ENCODE measurements at places on chromosomes 4 and X.

- no peak for DNase-seq
Observed at GRCh38 chr4:9608300-9608699, 164.1 kb downstream of the DEFB131A start.

- no peak for DNase-seq
Observed at GRCh38 chr4:115927382-115927781, 814.0 kb upstream of the NDST4 start.

DNA sequence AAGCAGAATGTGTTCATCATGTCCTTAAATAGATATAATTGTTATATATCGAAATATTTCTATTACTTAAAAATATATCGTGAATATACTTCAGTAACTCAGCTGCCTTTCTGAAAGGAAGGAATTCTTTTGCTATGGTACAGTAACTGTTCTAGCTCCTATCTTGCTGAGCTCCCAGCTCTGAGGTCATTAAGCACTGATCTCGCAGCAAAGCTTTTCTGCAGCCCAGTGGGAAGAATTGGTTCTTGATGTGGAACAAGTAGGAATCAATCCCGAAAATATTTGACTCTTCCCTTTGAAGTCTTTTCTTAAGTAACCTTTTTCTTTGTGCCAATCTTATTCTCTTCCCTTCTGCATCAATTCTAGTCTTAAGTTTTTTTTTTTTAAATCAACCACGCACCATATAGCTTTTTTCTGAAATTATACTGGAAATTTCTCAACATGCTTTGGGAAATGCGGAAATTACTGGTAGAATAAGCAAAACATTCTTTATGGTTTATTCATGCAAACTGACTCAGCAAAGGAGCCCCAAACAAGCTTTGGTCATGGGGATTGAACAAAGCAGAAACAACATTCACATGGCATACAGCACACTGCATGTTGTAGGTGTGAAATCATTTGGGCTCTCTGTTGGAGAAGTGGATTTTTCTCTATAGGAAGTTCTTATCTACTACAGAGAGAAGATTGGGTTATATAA lies 428.9 kb upstream of the GNPDA2 start:
- no peak for DNase-seq

GRCh38 chr4:7546809-7547367 lies 112.2 kb upstream of the PSAPL1 start:
- DNase-seq: no peak

DNA sequence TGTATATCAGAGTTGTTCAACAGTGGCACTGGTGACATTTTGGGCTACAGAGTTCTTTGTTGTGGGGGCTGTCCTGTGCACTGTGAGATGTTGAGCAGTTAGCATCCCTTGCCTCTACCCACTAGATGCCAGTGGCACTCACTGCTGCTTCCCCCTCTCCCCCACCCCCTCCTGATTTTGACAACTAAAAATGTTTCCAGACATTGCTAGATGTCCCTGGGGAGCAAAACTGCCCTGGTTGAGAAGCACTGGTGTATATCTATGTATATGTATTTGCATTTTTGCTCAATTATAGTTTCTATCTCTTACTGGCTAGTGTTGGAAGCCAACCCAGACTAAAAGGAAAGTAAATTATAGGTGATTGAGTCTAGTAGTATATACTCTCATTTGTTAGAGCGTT lies 2.4 kb downstream of the TMEM131L start:
- DNase-seq: no peak

DNA sequence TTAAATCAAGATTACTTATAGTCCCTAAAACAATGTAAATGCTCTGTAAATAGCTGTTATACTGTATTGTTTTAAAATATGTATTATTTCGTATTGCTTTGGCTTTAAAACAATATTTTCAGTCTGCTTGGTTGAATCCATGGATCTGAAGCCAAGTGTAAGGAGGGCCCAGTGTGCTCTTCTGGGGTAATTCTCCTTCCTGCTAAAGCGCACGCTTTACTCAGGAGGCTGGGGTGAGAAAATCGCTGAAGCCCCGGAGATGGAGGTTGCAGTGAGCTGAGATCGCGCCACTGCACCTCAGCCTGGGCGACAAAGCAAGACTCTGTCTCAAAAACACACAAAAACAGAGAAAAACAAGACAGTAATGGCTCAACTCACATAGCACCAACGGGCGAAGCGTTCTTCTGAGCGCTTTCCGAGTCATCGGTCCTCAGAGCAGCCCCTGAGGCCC lies 391 bp upstream of the IDUA start:
- no peak for DNase-seq

DNA sequence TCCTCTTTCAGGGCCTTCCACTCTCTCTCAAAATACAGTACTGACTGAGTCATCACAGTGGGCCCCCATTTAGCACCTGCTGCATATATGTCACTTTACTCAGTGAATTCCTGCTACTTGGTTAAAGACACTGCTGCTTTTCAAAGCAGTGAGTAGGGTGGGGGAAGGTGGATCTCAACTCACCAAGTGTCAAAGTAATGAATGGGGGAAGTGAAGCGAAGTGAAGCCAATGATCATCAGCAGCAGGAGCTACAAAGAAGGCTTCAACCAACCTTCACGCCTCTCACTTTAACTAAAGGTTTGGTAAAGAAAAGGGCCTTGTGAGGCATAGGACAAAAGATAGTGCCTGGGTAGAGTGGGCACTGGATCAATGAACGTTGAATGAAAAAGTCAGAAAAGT lies 424.1 kb downstream of the SMARCA1 start:
- DNase-seq: no peak

GRCh38 chr4:17490575-17491059 lies 21.3 kb downstream of the QDPR start:
- no peak for DNase-seq

DNA sequence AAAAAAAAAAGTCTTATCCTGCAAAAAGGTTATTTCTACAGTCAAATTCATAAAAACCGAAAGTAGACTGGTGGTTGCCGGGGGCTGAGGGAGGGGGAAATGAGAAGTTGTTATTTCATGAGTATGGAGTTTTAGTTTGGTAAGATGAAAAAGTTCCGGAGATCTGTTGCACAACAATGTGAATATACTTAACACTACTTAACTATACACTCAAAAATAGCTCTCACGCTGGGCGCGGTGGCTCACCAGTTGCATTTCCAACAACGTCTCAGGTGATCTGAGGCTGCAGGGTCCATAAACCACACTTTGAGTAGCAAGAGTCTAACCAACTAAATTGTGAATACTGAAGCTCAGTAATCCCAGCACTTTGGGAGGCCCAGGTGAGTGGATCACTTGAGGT lies 52.4 kb downstream of the ANOS1 start:
- DNase-seq: no peak

GRCh38 chr4:40699648-40700047 lies 50.1 kb upstream of the NSUN7 start:
- DNase-seq: no peak

DNA sequence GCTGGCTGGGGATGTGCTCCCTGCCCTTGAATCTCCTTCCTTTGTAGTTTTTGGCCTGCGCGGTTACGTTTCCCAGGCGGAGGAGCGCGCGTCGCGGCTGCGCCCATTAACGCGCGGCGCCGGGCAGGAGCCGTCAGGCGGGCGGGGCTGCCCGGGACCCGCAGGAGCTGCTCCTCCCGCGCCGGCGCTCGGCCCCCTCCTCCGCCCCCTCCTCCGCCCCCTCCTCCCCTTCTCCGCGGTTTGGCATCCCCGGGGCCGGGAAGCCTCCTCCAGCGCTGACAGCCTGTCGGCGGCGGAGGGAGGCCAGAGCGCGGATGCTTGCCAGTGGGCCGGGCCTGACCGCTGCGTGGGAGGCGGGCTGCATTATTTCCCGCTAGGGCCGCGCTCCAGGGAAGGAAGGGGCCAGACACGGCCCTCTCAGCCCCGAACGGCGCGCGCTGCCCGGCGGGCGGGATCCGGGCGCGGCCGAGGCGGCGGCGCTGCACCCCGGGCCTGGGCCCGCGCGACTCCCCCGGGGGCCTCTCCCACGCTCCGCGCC lies at the start of gene DCLK2:
TSS of gene DCLK2 (plus strand) at position 405 of the 538 bp plus-strand sequence. CDS start 583 bp downstream, outside the sequence.
- no peak for DNase-seq

DNA sequence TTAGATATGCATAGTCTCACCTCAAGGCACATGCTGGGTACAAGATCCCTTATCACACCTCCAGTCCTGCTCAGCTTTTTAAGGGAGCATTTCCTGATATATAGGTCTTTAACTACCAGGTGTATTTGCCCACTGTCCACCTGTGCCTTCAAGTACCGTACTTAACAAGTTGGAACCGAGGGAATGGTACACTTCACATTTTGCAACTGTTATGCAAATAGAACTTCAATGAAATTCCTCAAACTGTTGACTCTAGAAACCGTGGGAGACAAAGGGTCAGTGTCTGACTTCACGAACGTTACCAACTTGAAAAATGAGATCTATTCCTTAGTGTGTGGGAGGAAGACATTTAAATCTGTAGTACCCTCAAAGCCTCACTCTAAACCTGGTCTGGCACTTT lies 5.2 kb downstream of the TRIM2 start:
- DNase-seq: no peak

DNA sequence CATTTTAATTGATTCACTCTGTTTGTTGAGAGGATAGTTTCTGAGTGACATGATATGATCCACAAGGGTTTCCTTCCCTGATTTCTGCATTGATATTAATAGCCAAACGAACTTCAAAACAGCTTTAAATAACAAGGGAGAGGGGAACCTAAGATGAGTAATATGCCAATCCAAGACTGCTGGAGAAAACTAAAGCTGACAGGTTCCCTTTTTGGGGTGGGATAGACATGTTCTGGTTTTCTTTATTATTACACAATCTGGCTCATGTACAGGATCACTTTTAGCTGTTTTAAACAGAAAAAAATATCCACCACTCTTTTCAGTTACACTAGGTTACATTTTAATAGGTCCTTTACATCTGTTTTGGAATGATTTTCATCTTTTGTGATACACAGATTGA lies 182.2 kb downstream of the AR start:
- DNase-seq: no peak

DNA sequence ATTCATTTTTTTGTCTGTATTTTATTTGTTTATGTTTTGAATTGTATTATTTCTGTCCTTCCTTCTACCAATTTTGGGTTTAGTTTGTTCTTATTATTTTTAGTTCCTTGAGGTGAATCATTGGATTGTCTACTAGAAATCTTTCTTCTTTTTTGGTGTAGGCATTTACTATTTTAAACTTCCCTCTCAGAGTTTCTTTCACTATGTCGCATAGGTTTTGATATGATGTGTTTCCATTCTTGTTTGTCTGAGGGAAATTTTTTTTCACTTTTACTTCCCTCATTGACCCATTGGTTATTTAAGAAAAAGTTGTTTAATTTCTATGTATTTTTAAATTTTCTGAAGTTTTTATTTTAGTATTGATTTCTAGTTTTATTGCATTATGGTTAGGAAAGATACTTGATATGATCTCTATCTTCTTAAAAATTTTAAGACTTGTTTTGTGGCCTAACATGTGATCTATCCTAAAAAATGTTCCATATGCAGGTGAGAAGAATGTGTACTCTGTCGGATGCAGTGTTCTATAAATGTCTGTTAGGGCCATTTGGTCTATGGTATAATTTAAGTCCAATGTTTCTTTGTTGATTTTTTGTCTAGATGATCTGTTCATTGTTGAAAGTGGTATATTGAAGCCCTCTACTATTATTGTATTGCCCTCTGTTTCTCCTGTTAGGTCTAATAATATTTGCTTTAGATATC lies 68.8 kb downstream of the IL15 start:
- DNase-seq: no peak

DNA sequence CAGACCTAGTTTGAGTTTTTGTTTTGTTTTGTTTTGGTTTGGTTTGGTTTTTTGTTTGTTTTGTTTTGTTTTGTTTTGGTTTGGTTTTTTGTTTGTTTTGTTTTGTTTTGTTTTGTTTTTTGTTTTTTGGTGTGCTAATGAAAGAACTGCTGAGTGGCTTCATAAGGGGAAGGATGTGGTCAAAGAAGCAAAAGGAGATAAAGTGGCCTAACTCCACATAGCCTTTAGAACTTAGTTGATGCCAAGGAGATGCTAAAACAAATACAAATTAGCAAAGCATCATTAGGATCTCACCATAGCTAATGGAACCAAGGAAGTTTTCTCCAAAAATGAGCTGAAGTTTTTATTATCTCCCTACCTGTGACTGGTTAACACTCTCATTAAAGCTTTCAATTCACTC lies 44.6 kb upstream of the TMEM164 start:
- no peak for DNase-seq

DNA sequence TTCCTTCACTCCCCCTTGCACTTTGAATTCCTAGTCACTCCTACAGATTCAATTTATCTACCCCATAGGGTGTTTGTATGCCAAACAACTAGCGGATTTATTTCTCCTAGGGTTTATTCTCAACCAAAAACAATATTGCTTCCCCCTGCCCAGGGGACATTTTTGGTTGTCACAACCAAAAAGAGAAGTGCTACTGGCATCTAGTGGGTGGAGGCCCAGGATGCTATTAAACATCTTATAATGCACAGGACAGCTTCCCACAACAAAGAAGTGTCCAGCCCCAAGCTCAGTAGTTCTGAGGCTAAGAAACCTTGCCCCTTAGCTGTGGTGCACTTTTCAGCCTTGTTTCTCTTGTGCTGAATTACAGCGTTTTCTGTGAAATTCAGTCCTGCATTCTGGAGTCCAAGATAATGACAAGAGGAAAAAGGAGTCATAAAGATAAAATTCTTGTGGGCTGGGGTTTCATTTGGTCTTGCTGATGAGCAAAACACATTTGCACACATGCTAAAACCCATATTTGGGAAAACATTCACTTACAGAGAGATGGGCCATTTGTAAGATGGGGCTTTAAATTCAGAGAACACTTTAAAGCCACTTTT lies 11.2 kb upstream of the SYTL4 start:
- DNase-seq: no peak

- DNase-seq: no peak
Observed at GRCh38 chr4:169246279-169246678, 24.5 kb downstream of the SH3RF1 start.

DNA sequence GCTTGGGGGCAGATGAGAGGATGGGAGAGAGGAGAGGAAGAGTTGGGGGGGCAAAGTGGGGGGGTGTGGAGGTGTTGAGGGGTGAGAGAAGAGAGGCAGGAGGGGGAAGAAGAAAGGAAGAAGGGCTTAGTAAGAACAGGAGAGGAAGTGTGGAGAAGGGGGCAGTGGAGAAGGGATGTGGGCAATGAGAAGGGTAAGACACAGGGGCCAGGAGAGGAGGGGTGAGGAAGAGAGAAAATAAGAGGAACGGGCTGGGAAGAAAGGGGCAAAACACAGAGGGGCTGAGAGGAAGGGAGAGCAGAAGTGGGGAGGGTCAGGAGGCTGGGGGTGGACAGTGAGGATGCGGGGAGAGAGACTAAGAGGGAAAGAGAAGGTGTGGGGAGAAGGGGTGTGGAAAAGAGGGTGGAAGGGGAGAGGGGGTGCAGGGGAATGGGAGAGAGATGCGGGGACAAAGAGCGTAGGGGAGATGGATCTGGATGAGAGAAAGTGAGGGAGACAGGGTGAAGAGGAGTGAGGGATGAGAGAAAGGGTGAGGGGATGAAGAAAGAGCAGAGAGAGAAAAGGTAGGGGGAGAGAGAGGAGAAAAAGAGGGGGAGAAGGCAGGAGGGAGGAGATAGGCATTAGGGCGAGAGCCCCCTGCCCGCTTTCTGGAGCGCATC lies 12.9 kb downstream of the SH3KBP1 start:
- no peak for DNase-seq
